Forelimb muscle (tissue), 1 donor: ENCODE measurements at places on chromosomes 1 and 21.

DNA sequence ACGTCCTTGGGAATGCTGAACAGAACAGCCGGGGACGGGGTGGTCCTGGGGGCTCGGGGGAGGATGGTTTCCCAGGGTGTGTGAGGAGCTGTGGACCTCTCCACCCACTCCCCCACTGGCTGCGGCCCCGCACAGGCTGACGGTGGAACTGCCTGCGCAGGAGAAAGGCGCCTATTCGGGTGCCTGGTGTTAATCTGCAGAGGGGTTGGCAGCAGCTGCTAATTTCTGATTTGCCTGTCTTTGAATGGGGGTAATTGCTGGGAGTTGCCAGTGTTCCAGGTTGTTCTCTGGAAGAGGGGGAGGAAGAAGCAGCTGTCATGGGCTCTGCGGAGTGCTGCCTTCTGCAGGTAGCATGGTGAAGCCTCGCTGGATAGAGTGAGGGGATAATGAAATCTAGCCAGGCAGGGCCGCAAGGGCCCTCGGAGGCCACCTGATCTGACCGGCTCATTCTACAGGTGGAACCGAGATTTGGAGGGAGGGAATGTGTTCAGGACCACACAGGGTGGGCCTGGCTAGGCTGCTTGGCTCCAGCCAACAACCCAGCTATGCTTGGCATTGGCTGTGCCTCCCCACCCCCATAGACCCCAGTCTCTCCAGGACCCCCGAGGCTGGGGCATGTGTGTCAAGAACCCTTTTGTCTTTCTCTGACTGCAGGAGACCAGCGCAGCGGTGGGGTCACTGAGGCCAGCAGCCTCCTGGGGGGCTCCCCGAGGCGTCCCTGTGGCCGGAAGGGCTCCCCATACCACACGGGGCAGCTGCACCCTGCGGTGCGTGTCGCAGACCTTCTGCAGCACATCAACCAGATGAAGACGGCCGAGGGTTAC is 67.1 kb downstream of the PTPRU start:
- DNase-seq, result no peak

GRCh38 chr1:175390522-175391254 is 198.1 kb upstream of the KIAA0040 start:
- no peak for DNase-seq

DNA sequence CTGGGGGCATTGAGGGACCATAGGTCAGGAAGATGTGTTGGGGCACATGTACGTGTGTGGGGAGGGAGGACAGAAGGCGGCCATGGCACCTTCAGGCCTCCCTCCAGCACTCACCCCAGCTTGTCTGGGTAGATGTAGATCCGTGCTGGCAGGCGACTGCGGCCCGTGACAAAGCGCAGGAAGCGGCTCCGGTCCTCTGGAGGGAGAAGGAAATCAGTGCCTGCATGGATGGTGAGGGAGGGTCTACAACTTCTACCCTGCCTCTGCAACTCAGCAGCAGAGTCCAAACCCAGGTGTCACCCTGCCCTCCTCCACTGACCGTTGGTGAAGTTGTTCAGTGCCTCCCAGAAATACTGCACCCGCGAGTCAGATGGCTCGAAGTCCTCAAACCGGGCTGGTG is 7.4 kb downstream of the HECTD3 start:
- DNase-seq, result no peak

GRCh38 chr1:59698386-59698785 is 116.4 kb upstream of the HOOK1 start:
- DNase-seq, result no peak

DNA sequence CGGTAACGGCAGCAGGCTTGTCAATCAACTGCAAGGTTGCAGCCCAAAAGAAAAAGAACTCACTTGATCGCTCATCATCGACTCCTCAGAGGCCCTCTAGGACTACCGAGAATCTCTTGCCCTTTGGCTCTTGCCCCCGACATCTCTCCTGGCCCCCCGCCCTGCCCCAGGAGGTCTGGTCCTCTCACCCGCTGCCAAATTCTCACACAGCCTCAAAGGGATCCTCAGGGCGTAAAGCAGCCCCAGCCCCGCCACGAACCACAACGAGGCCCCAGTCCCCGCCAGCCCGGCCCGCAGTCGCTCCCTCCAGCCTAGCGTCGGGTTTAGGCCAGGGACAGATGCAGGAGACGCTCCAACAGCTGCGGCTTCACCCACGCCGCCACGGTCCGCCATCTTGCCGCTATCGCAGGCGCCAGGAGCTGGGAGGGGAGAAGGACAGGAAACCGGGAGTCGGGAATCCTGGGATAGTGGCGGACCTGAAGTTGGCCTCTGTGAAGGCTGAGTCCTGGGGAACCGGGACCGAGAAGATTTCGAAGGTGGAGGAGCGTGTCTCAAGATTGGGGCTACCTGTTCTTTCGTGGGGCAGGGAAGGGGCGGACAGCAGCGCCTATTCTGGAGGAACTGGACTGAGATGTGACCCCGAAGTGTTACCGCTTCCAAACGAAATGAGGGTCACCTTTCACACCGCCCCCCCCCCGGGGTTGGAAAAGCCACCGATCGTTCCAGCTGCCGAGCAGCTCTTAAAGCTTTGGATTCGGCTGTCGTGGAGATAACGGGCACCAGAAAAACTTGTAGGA is at the start of gene ST7L:
TSS of gene ST7L (minus strand) at position 421 of the 797 bp plus-strand sequence. CDS start at position 393, 28 bp downstream.
- no peak for DNase-seq

- DNase-seq, result no peak
These were observed 179.8 kb downstream of the DYRK1A start for GRCh38 chr21:37546299-37546908.

GRCh38 chr21:31781737-31782136 is 49.8 kb upstream of the SCAF4 start:
- no peak for DNase-seq

DNA sequence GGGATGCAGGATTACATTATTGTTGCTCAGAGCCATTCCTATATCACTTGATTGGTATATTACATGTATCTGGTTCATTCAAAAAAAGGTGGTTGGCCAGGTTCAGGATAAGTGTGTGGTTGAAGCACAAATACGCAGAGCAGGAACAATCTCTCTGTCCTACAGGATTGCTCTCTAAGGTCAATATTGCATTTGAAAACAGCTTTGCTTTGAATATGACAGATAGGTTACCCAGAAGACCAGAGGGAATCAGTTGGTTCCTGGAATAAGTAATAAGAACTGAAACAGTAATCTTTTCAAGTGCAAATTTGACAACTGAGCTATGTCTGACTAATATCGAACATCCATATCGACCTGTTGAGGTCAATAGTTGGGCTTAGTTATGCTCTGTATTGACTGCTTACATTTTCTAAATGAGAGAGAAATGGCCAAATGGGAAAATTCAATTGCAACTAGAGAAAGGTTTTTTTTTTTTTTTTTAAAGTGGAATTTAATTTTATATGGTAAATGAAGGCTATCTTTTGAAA is 176.8 kb downstream of the ATP6V1G3 start:
- DNase-seq, result no peak

GRCh38 chr1:240804475-240804874 is 192.5 kb upstream of the GREM2 start:
- DNase-seq, result no peak
